ENCODE measurements at places on chromosomes 11 and 22. TPM values are rescaled to one million over a fixed set of nuclear protein-coding genes. Genes with fewer than 3 reads are reported as not detected.

Gene SHANK3
- 3.9 TPM for total RNA-seq

Gene MMP27
- total RNA-seq: not detected

Gene CASP5
- total RNA-seq: not detected

Gene RTN4RL2
- 106 TPM for total RNA-seq

Gene POLDIP3
- total RNA-seq: 43.3 TPM

Gene PDGFD
- total RNA-seq: 8.6 TPM

Data from A549 treated with CpdA at 1 μM for 4 hours (cell line).